ENCODE measurements at places on chromosomes 16 and 17.

- DNase-seq: no peak
These were observed 303.7 kb upstream of the PMFBP1 start for GRCh38 chr16:72475688-72476087.

GRCh38 chr16:66953462-66954096, 7.5 kb upstream of the CES3 start:
- DNase-seq: no peak

- DNase-seq: no peak
These were observed 44.6 kb upstream of the ZNF750 start for GRCh38 chr17:82884341-82884969.

- DNase-seq: no peak
These were observed 236.1 kb upstream of the CDH5 start for GRCh38 chr16:66130296-66130905.

GRCh38 chr17:81911277-81911961, at the start of gene PCYT2:
TSS of gene PCYT2 (minus strand) at chr17:81911399. CDS start at chr17:81911355, 44 bp downstream.
- DNase-seq: peak; percentile 81

DNA sequence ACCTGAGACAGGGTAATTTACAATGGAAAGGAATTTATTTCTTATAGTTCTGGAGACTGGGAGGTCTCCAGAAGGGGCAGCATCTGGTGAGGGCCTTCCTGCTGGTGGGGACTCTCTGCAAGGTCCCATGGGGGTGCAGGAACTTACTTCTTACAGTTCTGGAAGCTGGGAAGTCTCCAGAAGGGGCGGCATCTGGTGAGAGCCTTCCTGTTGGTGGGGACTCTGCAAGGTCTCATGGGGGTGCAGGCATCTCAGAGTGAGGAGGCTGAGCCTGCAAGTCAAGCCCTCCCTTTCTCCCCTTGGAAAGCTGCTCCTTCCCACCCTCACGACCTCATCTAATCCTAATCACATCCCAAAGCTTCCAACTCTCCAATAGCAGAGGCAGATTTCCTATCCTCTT, 157.4 kb downstream of the FOXL1 start:
- no peak for DNase-seq
